Stimulated activated naive B cell treated with anti-CD40 and anti-IgM and Interleukin-4, amounts not matched to agents 10 μg/mL and 1 μg/mL and 100 μg/mL, for 72 hours (primary cell): ENCODE measurements at places on chromosomes 2 and 18.
A peak's percentile ranks its signal among the peaks of the same experiment; 100 is the strongest.

GRCh38 chr2:145715601-145716000, 1195.7 kb upstream of the ZEB2 start:
- DNase-seq = no peak

DNA sequence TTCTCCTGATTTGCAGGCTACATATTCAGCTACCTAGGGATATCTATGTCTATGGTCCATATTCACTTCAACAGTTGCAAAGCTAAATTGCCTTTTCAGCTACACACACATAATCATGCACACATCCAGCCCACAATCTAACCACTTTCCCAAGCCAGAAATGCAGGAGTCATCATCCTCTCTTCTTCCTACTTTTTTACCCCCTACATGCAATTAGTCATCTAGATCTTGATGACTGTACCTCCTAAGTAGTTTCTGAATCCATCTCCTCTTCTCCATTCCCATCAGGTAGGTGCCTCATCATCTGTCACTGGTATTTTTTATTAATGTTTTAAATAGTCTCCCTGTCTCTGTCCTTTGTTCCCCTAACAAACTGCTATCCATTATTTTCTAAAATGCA, 23.7 kb upstream of the SPRED2 start:
- DNase-seq = no peak

DNA sequence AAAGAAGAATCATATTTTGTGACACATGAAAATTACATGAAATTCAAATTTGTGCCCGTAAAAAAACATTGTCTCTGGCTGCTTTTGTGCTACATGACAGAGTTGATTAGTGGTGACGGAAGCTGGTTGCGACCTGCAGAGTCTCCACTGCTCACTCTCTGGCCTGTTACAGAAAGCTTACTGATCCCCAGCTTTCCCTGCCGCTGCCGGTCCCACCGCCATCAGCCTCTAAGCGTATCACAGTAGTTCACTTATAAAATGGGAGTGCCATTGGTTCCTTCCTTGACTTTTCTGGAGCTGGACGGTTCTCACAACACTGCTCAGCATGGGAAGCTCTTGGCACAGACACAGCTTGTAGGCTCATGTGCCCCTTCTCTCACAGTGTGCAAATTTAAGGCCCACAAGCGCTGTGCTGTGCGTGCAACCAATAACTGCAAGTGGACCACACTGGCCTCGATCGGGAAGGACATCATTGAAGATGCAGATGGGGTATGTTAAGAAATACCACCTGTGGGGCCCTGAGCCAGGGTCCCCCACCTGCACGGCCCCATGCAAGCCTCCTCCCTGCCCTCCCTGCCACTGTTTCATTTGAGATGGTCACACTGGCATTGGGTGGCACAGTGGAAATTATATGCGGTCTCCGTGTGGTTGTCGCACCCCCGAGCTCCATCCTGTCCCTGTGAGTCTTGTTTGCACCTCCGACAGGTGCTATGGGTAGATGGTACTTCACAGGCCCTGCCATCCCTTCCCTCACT, 81.3 kb downstream of the DGKD start:
- DNase-seq = no peak

DNA sequence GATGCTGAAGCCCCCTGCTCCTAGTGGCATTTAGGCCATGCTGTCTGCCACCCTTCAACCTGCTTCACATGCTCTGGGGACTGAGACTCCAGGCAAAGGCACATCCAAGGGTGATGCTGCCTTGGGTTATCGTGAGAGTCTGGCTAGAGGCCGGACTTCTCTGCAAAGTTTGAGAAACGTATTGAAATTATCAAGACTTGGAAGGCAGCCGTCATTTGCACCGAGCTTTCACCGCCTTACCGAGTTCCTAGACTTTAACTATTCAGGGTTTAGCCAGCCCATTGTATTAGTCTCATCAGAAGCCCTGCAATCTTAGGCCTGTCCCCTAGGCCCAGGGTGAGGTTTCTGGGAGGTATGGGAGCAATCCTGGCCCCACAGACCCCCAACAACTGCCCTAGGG, 34.0 kb downstream of the RDH14 start:
- no peak for DNase-seq

DNA sequence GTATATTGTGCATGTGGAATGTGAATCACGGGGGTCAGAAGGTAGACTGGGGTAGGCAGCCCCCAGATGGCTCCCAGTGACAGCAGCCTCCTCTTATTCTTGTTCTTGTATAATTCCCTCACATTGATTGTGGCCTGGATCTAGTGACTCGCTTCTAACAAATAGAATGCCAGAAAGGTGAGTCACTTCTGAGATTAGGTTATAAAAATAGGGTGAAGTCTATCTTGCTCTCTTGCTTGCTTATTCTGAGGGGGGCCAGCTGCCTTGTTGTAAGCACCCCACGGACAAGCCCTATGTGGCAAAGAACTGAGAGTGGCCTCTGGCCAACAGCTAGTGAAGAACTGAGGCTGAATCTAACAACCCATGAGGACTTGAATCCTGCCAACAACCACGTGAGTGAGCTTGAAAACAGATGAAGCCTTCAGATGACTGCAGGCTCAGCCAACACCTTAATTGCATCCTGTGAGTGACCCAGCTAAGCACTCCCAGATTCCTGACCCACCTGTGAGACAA, 15.6 kb upstream of the RMND5A start:
- DNase-seq = no peak

DNA sequence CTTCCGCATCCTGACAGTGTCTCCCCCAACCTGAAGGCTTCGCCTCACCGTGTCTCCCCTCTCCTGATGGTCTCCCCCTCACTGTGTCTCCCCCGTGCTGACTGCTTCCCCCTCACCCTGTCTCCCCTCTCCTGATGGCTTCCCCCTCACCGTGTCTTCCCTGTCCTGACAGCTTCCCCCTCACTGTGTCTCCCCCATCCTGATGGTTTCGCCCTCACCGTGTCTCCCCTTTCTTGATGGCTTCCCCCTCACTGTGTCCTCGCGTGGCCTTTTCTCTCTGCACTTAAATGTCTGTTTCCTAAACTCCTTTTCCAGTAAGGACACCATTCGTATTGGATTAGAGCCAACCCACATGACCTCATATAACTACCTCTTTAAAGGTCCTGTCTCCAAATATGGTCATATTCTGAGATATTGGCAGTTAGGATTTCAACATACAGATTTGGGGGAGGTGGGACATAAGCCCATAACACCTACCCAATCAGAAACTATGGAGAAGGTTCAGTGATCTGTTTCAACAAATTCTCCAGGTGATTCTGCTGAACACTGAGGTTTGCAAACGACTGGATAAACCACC, 47.9 kb upstream of the RAB27B start:
- DNase-seq = no peak

- DNase-seq = no peak
These were observed 18.4 kb downstream of the SIX3 start for GRCh38 chr2:44959855-44960254.

DNA sequence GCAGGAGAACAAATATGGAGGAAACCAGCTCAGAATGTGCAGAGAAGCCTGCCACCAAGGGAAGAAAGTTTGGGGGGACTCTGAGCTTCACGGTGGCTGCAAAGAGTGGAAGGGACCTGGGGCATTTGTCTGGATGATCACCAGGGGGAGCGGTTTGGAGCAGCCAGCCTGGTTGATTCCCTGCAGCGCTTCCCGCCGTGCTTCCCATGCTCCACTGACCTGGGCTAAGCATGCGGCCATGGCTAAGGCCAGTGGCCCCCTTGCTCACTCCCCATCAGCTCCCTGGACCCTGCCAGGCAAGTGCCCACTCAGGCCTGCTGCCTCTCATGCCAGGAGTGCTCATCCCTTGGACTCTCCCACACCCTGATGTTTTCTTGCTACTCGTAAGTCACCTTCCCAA, 27.0 kb downstream of the NTSR2 start:
- no peak for DNase-seq

GRCh38 chr2:196239622-196240587, 68.5 kb upstream of the STK17B start:
- peak; percentile 81 for DNase-seq

DNA sequence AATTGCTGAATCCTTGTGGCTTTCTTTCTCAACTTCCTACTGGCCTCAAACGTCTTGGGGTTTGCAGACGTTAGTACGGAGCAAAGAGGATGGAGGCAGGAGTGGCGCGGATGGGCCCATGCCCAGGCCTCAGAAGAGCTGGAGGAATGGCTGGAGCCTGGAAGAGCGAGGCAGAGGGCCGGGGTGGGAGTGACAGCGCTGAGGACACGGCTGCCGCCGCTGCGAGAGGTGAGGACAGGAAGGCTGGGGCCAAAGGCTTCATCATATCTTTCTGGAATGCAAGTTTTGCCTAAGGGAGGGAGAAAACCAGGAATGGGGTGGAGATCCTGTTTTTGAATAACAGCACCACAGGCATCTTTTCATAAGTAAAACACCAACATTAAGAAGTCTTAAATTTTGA, 178.5 kb upstream of the SESTD1 start:
- DNase-seq = no peak

- DNase-seq = no peak
These were observed 28.2 kb downstream of the MYCN start for GRCh38 chr2:15968280-15969178.

GRCh38 chr2:109519513-109519912, 94.3 kb downstream of the SEPTIN10 start:
- no peak for DNase-seq

DNA sequence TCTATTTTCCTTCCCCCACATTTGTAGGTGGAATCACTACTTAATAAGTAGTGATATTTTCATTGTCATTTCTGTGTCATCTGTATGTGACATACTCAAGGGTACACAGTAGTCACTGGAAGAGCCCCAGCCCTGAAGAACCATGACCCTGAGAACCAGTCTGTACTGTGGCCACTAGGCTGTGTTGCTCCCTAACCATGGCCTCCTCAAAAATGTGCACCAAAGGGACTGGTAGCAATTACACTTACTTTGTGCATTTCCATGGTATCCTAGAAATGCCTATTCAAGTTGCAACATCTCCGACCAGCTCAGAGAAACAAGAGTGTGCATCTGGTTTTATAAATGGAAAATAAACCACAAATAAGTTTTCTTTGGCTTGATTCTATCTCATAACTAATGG, 155.1 kb downstream of the DOCK10 start:
- no peak for DNase-seq

DNA sequence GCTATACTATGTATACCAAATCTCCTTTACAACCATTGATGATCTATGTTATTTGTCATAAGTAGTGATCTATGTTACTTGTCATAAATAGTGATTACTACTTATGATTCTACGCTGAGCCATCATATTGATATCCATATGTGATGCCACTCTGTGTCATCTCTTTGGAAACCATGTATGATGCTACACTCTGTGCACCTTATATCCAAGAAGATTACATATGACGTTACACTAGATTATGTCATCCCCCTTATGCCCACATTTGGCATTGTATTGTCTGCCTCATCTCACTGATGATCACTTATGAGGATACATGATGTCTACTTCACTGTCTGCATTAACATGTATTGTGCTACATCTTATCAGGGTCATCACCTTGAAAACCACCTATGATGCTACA, 42.9 kb downstream of the DAW1 start:
- DNase-seq = no peak

DNA sequence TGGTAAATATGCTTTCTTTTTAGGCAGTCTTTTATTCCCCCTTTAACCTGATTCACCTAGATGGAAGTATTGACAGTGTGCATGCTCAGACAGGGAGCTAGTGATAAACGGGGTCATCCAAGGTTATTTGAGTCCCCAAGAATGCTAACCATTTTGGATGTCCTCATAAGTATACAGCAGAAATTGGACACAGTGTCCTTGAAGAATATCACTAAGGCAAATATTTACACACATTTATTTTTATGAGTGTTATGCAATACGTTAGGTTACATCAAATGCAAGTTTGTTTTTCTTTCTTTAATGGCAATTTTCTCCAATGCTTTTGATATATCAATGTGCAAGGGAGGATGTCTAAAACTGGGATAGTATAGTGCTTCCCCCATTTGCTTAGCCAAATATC, 23.6 kb downstream of the CNTNAP5 start:
- DNase-seq = no peak

DNA sequence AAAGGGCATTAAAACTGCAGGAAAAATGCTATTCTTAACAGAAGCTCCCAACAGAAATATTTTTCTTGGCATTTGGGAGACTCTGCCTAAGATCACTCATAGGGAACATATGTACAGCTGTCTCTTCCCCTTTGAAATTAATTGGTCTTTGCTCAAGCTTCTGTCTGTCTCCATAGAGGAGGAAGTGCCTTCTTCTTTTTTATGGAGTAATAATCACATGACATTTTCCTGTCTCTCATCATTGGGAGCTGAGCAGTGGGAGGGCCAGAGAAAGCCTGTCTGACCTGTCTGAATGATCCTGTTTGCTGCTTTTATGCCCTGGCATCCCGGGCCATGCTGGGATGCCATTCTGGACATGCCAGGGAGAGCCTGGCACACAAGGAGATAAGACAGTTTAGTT, 145.6 kb downstream of the AQP4 start:
- DNase-seq = no peak

DNA sequence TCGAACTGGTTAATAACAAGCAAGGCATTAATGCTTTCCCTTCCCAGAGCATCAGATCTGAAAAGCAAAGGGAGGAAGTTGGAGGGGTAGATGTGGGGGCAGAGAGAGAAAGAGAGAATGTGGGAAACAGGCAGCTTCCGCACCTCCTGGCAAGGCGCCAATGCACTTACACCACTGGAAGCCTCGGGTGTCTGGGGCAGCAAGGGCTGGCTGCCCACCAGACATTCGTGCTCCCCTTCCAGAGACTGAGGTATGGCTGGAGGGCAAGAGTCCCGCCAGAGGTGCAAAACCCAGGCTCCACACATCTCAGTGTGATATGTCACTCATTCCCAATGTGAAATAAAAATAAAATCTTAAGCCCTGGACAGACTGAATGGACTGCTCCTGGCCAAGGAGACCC, 46.4 kb downstream of the TEX51 start:
- no peak for DNase-seq

GRCh38 chr2:26002632-26003310, 20.5 kb upstream of the KIF3C start:
- no peak for DNase-seq

DNA sequence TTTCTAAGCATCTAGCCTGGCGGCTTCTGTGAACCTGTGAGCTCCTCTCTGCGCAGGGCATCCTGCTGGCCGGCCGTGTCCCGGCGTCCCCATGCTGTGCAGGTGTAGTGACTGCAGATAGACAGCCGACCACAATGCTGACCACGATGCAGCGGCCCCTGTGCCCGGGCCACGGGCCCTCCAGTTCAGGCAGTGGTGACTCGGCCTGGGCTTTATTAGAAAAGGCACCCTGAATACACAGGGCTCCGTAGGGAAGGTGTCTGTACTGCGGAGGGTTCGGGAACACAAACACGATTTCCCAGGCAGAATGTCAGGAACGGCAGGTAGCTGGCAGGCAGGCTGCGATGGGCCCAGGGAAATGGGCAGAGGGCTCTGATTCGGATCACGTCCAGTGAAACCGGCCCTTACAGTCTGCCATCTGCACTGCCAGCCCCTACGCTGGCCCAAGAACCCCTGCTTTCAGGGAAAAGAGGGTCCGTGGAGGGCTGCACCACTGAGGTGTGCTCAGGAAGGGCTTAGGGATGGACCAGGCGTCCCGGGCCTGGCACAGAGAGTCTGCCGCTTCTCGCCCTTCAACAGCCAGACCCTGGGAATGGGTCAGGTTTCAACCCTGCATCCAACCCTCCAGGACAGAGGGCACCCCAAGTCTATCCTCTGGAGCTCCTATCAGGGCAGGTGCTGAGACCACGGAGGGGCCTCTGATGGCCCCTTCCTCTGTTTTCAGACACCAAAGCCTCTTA, 196.5 kb downstream of the HDAC4 start:
- no peak for DNase-seq
